ENCODE measurements at places on chromosomes 16 and 17.
A peak's percentile ranks its signal among the peaks of the same experiment; 100 is the strongest.

GRCh38 chr16:8936421-8936820, 27.3 kb downstream of the USP7 start:
- peak; percentile 61 for DNase-seq

GRCh38 chr16:51085271-51085670, 65.8 kb downstream of the SALL1 start:
- DNase-seq, result no peak

GRCh38 chr16:65200857-65201256, 79.0 kb upstream of the CDH11 start:
- no peak for DNase-seq

- DNase-seq, result no peak
Measured at GRCh38 chr17:29533976-29534375, 32.9 kb downstream of the ABHD15 start.

- DNase-seq, result no peak
Measured at GRCh38 chr16:87836844-87837581, 32.3 kb downstream of the SLC7A5 start.

DNA sequence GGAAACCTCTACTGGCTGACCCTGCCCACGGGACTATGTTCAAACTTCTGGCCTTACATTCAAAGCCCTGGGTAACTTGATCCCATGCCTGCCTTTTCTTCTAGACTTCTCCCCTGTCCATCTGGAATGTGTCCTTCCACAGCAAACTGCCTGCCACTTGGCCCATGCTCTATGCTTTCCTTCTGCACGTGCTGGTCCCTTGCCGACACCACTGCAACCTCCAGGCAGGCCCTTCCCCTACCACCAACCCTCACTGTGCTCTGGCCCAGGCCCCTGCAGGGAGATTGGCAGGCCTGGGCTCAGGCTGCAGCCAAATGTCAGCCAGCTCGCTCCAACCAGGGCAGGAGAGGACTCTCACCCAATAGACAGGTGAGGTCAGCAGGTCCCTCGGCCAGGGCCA, 11.0 kb downstream of the HSD11B2 start:
- DNase-seq, result no peak

DNA sequence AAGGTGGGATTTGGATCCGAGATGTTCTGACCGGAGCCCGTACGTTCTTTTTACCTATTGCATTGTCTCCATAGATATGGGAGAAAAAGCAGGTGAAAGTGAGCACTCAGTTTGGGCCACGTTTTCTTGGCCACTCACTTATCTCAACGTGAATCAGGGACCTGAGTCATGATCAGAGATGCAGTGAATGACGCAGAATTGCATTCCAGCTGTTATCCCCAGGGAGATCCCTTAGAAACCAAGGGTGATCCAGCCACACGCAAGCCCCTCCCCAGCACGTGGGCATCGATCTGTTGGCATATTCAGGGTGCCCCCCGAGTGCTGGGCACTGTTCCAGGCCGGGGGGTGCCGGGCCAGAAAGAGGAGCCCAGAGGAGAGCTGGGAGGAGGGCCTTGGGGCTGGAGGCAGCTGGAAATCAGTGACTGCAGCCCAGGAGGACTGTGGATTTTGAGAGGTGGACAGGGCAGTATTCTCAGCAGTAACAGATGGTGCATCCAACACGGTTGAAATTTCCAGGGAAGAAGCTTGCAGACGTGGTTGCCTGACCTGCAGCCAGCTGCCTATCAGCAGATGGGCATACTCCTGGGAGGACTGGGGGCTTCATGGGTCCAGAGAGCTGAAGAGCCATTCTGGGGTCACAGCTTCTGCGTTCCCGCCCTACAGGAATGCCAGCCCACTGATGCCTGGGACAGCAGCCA, 87.2 kb upstream of the CACNG5 start:
- no peak for DNase-seq

GRCh38 chr17:67717192-67717623, 528 bp upstream of the NOL11 start:
- no peak for DNase-seq

DNA sequence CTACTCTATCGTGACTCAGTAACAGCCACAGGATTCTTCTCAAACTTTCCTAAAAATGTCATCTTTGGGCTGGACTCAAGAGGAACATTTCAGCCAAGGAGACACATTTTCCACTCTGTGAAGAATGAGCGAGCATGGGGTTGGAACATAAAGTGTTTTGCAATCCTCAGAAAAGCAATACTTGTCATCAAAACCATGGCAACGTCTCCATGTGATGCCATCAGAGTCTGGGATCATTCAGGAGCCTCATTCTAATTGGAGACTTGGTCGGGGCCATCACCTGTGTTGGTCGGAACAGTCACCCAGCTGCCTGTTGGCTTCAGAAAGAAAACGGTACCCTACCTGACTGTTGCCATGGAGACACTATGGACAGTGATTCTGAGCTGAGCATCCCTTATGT, 25.5 kb downstream of the MYOCD start:
- no peak for DNase-seq

DNA sequence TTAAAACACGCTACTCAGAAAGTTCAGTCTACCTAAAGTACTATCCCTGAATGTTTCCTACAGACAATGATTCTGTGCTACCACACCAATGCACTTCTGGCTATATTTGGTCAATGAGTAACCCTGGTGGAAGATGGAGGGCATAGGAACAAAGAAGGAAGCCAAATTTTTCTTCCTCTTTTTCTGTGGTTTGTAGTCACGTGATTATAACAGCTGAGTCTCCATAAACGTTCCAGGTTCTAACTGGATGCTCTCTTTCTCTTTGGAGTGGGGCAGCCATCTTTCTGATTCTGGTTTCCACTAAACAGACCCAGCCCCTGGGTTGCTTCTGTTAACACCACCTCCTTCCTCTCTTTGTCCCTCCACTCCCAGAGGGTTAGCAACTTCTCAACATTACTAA, 274.9 kb downstream of the CDH11 start:
- no peak for DNase-seq

- DNase-seq, result no peak
Measured at GRCh38 chr17:82365606-82366295, 5.8 kb upstream of the UTS2R start.

DNA sequence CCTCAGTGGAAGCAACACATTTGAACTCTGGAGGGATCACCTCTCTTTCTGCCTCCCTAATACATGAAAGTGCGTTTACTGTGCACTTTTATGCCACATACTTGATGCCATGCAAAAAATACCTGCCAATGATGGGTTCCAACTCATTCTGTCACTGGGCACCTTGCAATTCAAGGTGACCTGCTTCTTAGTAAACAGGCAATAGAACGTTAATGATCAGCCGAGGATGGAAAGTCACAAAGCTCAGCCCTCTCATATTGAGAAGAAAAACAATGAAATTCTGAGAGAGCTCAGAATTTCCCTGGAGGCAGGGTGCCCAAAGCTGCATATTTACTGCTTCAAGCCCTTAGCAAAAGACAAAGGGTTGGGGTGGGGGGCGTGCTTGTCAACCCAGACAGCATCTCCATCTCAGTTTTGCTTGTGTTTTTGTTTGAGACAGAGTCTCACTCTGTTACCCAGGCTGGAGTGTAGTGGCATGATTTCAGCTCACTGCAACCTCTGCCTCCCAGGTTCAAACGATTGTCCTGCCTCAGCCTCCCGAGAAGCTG, 23.2 kb downstream of the LITAF start:
- DNase-seq, result no peak

GRCh38 chr16:53908731-53909130, 204.8 kb downstream of the FTO start:
- no peak for DNase-seq

DNA sequence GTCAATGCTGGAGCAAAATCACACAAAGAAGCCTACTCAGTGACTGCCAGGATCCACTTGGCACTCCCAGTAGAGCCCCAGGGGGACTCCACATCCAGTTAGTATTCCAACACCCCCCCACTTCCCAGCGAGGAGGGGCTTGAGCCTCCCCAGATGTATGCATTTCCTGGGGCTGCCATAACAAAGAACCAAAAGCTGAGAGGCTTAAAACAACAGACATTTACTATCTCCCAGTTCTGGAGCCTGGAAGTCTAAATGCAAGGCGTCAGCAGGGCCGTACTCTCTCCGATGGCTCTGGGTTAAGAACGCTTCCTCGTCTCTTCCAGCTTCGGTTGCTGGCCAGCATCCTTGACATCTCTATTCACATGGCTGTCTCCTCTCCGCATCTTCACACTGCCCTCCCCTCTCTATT, 23.0 kb upstream of the GNA13 start:
- DNase-seq, result no peak

DNA sequence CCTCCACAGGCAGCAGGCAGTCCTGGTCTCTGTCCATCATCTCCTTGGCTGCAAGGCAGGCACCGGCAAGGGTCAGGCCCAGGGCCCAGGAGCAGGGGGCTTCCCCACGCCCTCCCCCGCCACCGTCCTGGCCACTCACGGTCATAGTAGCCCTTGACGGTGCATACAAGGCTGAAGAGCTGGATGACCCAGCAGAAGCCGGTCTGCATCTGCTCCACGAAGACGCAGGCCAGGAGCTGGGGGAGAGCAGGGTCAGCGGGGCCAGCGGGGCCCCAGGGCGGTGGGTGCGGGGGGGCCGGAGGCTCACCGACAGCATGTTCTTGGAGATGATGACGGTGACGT, 20.1 kb downstream of the CTU2 start:
- no peak for DNase-seq

DNA sequence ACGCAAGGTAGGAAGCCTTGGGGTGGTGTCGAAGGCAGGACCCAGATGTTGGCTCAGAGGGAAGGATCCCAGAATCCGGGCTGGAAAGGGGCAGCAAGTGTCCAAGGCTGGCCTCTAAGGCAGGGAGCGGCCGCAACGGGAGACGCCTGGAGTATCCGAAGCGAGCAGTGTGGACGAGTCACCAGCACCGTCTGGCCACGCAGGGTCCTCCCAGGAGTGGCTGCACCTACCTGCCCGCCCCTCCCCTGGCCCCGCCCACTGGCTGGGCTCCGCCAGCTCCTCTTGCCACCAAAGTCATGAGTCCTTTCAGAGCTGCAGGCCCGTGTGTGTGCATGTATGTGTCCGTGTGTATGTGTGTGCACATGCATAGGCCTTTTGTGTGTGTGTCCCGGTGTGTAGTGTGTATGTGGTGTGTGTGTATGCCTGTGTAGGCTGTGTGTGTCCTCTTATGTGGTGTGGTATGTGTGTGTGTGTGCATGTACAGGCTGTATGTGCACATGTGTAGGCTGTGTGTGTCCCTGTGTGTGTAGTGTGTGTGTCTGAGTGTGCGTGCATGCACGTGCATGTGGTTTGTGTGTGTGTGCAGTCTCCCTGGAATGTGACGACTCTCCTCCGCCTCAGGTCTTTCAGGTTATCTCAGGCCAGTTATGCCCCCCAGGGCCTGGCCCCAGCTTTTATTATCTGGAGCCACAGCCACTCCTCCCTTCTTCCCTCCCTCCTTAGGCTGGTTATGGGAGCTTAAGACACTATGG, at the start of gene PRSS8:
Gene PRSS8 (minus strand): TSS at position 193 of the 752 bp plus-strand sequence. CDS start 229 bp downstream, outside the sequence.
- DNase-seq, result no peak

GRCh38 chr17:33492731-33493265, 199.7 kb upstream of the ASIC2 start:
- no peak for DNase-seq

- no peak for DNase-seq
Measured at GRCh38 chr17:30557916-30558685, 80.9 kb downstream of the GOSR1 start.

GRCh38 chr16:9092978-9093344, 1.5 kb downstream of the HAPSTR1 start:
- no peak for DNase-seq

GRCh38 chr17:70642059-70642458, 472.7 kb downstream of the KCNJ2 start:
- no peak for DNase-seq

DNA sequence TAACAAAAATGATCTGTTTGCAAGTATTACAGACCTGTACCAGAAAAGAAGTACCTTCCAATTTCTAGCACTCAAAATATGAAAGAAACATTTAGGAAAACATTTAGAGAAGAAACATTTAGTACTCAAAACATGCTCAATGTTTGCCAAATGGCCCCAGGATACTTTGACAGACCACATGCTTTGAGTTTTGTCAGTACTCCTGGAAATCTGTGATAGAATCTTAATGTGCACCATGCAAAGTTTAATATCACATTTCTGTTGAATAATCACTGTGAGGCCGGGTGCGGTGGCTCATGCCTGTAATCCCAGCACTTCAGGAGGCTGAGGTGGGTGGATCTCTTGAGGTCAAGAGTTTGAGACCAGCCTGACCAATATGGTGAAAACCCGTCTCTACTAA, 8.5 kb upstream of the ZC3H7A start:
- no peak for DNase-seq

GRCh38 chr17:79696610-79696982, 34.1 kb upstream of the ENPP7 start:
- no peak for DNase-seq

GRCh38 chr17:15947271-15947670, 2.3 kb downstream of the ADORA2B start:
- DNase-seq, result no peak

DNA sequence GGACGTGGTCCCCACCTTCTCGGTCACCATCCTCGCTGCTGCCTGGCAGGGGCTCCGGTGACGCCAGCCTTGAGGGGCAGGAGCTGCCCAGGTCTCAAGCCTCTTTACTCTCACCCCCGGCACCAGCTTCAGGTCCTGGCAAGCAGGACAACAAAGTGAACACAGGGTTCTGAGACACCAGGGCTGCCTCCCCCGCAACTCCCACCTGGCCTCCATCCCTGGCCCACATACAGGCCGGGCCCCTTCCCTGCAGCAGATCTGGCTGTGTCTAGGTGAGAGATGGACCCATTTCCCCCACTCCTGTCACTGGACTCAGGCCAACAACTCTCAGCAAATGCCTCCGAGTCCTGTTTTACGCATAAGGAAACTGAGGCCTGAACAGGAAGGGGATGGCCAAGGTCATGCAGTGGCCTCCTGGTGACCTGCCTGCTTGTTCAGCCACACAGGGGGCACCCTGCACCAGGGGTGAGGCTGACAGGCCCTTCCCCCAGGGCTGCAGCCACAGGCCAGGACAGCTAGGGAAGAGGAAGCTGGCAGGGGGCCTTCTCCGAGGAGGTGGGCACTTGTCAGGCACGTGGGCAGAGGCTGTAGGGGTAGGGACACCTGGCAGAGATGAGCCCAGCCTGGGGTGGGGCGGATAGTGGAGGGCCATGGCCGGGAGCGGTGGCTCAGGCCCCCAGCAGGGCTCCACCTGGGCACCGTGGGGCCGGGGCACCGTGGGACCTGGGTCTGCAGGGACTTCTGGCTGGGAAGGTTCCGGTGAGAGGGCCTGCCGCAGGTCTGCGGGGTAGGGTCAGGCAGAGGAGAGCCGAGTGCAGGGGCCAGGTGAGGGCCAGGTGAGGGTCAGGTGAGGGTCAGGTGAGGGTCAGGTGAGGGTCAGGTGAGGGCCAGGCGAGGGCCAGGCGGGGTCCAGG, 46.7 kb upstream of the PVALEF start:
- DNase-seq, result no peak

- DNase-seq, result no peak
Measured at GRCh38 chr16:74625500-74626350, 18.8 kb upstream of the GLG1 start.

DNA sequence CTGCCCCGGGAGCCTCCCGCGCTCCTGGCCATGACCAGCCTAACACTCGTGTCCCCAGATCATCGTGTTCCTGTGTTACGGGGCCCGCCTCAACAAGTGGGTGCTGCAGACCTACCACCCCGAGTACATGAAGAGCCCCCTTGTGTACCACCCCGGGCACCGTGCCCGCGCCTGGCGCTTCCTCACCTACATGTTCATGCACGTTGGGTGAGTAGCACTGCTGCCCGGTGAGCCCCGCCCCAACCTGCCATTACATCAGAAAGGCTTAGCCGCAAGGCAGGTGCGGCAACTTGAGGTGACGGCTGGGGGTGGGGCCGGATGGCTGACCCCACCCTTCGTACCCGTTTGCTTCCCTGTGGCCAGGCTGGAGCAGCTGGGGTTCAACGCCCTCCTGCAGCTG, 1.4 kb downstream of the RHBDL1 start:
- no peak for DNase-seq

Measured in stimulated activated CD8-positive, alpha-beta memory T cell treated with anti-CD3 and anti-CD28 coated beads, Interleukin-12 subunit alpha, Interleukin-12 subunit beta, amount 100 ng/mL, for 4 hours (primary cell).